KG1 (cell line): ENCODE measurements at places on chromosomes 6 and 20.

DNA sequence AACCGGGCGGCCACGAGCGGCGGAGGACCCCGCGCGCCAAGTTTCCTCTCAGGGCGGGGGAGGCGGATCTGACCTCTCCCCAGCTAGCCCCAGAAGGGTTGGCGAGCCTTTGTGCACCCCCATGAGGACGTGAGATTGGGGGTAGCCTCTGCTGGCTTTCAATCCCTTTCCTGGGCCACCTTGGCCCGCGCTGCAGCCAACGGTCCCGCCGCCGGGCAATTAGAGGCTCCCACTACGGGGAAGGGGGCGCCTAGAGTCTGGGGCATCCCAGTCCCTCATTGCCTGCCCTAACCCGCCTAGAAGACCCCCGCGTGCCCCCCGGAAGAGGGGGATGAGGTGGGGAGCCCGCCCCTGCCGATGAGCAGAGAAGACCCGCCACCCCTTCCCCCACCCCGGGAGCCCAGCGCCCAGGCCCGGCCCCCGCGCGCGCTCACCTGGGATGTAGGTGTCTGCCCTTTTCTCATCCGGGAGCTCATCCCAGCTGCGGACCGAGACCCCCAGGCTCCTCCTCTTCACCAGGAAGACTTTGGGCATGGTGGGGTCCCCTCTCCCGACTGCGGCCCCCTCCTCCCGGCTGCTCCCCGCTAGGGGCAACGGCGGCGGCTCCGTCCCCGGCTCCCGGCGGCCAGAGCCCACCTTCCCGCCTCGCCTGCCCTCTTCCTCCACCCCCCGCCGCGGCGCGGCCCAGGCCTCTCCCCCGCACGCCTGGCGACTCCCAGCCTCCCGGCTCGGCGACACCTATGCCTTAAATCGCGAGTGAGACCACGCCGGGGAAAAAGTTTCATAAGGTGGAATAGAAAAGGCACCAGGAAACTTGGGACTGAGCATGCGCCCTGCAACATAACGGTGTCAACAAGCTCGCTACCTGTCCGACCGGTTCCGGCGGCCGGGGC lies at the start of gene OVOL2:
Gene OVOL2, minus strand, starts transcription at position 816 of the 893 bp plus-strand sequence. Its CDS starts 282 bp downstream, at position 534.
- no peak for DNase-seq

DNA sequence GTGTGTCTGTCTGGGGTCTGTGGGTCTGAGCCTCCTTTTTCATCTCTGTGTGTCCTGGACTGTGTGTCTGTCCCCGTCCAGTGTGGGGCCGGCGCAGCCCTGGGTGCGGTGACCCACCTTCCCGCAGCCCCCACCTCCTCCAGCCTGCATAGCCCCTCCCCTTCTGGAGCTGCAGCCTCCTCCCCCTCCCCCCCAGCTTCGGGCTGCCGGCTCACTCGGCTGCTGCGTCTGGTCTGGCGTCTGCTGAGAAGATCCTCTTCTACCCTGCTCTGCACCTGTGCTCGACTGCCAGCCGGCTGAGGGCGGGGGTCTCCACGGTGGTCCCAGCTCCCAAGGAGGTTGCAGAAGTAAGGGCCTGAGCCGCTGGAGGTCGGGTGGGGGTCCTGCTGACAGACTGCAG lies 7.6 kb upstream of the LKAAEAR1 start:
- no peak for DNase-seq

GRCh38 chr6:129183681-129184301 lies 300.9 kb downstream of the LAMA2 start:
- no peak for DNase-seq

DNA sequence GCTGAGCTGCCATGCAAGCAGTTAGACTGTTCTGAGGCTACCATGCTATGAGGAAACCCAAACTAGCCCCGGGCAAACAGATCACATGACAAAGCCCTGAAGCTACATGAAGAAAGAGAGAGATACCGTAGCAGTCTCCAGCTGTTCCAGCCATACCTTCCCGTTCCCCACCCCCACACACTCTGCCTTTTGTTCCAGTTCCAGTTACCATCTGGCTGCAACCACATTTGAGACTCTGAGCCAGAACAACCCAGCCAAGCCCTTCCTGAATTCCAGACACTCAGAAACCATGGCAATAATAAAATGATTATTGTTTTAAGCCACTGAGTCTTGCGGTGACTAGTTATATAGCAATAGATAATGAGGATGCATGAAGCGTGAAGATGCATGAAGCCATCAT lies 28.3 kb downstream of the RIN2 start:
- DNase-seq: no peak

DNA sequence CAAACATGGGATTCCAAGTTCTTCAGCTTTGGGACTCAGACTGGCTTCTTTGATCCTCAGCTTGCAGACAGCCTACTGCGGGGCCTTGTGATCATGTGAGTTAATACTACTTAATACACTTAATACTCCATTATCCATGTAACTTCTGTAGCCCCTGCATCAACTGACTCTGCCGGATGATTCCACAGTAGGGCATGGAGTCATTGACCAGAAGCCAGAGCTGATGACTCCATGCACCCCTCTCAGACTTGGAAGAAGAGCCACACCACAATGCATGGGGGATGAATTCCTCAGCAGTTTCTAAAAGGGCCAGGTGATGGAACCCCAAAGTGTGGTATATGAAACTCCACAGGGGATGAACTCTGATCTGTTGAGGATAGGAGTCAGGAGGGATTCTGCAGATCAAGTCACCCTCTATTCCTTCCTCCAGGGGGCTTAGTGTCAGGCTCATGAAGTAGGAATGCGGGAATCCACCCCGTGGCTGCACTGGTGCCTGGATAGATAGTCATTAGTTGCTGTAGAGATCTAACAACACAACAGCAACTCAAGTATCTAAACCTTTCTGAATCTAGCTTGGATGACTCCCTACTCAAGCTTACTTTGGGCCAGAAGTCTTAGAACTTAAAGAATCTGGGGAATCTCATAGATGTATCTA lies 70.2 kb downstream of the GPR6 start:
- no peak for DNase-seq

- DNase-seq: no peak
These were observed 7.0 kb downstream of the COL9A3 start for GRCh38 chr20:62823688-62824475.

DNA sequence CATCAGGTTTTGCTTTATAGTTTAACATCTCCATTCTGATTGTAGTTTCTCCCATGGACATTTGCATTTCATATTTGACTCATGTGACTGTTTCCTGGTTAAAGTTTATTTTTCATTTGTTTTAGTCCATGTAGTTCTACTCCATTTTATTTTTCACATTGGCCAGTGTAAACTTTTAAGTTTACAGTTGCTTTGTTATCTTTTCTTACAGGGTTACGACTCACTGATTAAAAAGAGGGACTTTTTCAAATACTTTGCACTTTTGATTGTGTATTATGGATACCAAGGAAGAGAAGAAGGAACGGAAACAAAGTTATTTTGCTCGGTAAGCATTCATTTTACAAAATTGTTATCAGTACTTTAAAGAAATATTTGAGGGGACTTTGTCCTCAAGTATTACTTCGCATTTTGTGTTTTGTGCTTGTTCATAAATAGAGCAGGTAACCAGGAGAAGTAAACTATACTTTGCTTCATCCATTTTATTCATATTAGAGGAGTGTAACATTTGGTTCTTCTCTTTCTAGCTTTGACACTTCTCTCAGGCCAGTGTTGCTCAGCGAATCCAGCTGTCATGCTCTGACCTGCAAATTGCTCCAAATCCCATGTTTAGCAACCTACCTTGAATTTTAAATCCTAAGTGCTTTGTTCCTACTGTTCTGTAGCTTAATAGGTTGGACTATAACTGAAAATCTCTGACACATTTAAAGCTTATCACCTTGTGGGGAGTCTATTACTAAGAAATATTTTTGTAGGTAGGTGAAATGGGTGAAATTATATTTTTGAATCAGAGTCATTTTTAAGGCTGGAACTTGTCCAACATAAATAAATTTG lies 24.5 kb downstream of the NCOA7 start:
- no peak for DNase-seq

GRCh38 chr6:89033461-89033860 lies 47.1 kb upstream of the PNRC1 start:
- DNase-seq: no peak

DNA sequence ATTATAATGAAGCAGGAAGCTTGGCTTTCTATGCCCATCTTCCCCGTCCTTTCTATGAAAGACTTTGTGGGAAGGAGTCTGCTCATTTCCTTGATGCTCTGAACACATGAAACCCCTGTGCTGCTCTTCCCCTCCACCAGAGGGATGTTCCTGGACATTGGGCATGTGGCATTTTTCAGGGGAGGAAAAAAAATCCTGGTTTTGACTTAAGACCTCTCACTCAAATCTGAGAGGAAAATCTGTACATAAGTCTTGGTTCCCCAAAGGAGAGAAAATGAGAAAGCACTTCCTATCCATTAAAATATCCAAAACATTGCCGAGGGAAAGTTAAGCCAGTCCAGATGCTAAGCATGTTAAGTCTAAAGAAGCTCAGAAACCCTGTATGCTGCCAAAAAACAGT lies 393.0 kb downstream of the PAX1 start:
- DNase-seq: no peak
